ENCODE measurements at places on chromosomes 1 and 21.

- DNase-seq, result no peak
Observed at GRCh38 chr1:108831225-108831624, 25.7 kb downstream of the AKNAD1 start.

DNA sequence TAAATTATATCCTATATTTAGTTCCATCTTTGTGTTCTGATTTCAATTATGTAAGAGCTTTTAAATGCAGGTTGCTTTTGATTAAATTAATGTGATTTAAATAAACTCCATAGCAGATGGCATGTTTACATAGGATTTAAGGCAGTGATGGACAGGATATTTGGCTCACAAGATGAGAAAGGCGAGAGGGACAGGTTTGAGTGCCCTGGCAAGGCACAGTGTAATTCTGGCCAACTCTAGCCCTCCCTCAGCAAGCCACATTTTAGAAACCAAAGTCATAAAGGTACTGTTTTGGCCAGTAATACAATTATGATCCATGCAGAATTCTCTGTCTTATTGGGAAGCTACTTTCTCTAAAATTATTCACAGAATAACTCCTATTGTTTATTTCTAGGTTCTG lies 50.6 kb upstream of the C1orf146 start:
- no peak for DNase-seq

GRCh38 chr1:197156692-197157091 lies 10.2 kb upstream of the ASPM start:
- DNase-seq, result no peak

GRCh38 chr1:193971595-193971994 lies 785.2 kb upstream of the B3GALT2 start:
- no peak for DNase-seq

GRCh38 chr21:27564684-27565301 lies 597.9 kb upstream of the ADAMTS5 start:
- DNase-seq, result peak; percentile 23

Measured in left ventricle myocardium inferior (tissue), 1 donor.